ENCODE measurements at places on chromosomes 5 and 9.

- H3K27me3 ChIP-seq: peaks cover 5% of the 10 kb centered on the region
- peak overlapping the region; percentile 20 for H3K27ac ChIP-seq
- H3K36me3 ChIP-seq: no peaks in the 10 kb centered on the region
- peaks cover 18% of the 10 kb centered on the region for H3K4me1 ChIP-seq
- DNase-seq: peak; percentile 39
Measured at GRCh38 chr9:76403352-76403751, 9.1 kb upstream of the RFK start.

GRCh38 chr5:8396756-8397155 lies 527.8 kb downstream of the MTRR start:
- H3K36me3 ChIP-seq: no peaks in the 10 kb centered on the region
- no peaks in the 10 kb centered on the region for H3K27me3 ChIP-seq
- no peaks in the 10 kb centered on the region for H3K4me1 ChIP-seq

- DNase-seq: no peak
- no peaks in the 10 kb centered on the region for H3K4me1 ChIP-seq
- no peak overlapping the region for H3K27ac ChIP-seq
- H3K27me3 ChIP-seq: no peaks in the 10 kb centered on the region
Measured at GRCh38 chr5:1896602-1897376, 14.1 kb upstream of the IRX4 start.

GRCh38 chr5:37075399-37075950 lies 173.7 kb downstream of the CPLANE1 start:
- peaks cover 2% of the 10 kb centered on the region for H3K27me3 ChIP-seq
- peaks cover 16% of the 10 kb centered on the region for H3K36me3 ChIP-seq
- H3K4me3 ChIP-seq: no peak overlapping the region
- no peak overlapping the region for H3K27ac ChIP-seq
- DNase-seq: no peak
- H3K4me1 ChIP-seq: peaks cover 1% of the 10 kb centered on the region

- no peak for DNase-seq
- no peaks in the 10 kb centered on the region for H3K36me3 ChIP-seq
- H3K27ac ChIP-seq: no peak overlapping the region
- peaks cover 11% of the 10 kb centered on the region for H3K27me3 ChIP-seq
- peaks cover 4% of the 10 kb centered on the region for H3K4me1 ChIP-seq
Measured at GRCh38 chr5:77262697-77263096, 52.2 kb downstream of the PDE8B start.

- H3K27me3 ChIP-seq: no peaks in the 10 kb centered on the region
- H3K4me3 ChIP-seq: no peak overlapping the region
- H3K27ac ChIP-seq: no peak overlapping the region
- no peak for DNase-seq
Measured at GRCh38 chr5:92580814-92581213, 1000.2 kb downstream of the NR2F1-AS1 start.

DNA sequence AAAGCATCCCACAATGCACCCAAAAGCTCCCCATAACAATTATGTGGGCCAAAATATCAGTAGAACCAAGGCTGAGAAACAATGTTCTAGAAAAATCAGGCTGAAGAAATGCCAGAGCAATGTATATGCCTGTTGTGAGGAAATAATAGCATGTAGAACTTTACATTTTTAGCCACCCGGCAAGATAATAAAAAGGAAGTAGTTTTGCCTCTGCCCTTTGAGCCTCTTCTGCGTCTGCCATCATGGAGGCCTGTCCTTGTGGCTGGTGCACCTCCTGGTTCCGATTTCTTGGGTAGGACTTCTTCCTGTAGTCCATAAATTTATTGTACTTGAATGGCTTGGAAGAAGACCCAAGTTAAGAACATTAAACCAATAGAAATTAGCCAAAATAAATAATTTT lies 38.9 kb upstream of the TNFAIP8 start:
- DNase-seq: no peak
- H3K27me3 ChIP-seq: no peaks in the 10 kb centered on the region
- H3K36me3 ChIP-seq: peaks cover 51% of the 10 kb centered on the region
- no peak overlapping the region for H3K4me3 ChIP-seq
- peaks cover 85% of the 10 kb centered on the region for H3K4me1 ChIP-seq

- H3K4me1 ChIP-seq: no peaks in the 10 kb centered on the region
- H3K27ac ChIP-seq: no peak overlapping the region
- no peaks in the 10 kb centered on the region for H3K27me3 ChIP-seq
- H3K4me3 ChIP-seq: no peak overlapping the region
Measured at GRCh38 chr9:110919050-110919435, 119.2 kb downstream of the LPAR1 start.

GRCh38 chr5:128399111-128399510 lies 138.9 kb downstream of the FBN2 start:
- H3K27me3 ChIP-seq: no peaks in the 10 kb centered on the region
- no peaks in the 10 kb centered on the region for H3K4me1 ChIP-seq
- no peaks in the 10 kb centered on the region for H3K36me3 ChIP-seq
- no peak for DNase-seq
- H3K27ac ChIP-seq: no peak overlapping the region

DNA sequence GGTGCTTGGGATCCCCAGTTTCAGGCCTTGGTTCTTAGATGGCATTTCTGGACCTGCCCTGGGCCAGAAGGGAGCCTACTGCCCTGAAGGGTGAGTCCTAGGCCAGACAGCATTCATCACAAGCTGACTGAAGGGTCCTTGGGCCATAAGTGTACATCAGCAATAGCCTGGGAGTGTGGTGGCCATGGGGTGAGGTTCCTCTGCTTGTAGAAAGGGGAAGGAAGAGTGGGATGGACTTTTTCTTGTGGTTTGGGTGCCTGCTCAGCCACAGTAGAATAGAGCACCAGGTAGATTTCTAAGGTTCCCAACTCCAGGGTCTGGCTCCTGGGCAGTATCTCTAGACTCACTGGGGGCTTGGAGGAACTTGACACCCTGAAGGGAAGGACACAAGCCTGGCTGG lies 95.2 kb upstream of the PHF24 start:
- H3K4me1 ChIP-seq: no peaks in the 10 kb centered on the region
- H3K36me3 ChIP-seq: no peaks in the 10 kb centered on the region
- H3K27me3 ChIP-seq: no peaks in the 10 kb centered on the region
- H3K27ac ChIP-seq: no peak overlapping the region
- DNase-seq: no peak

- H3K4me1 ChIP-seq: no peaks in the 10 kb centered on the region
- H3K36me3 ChIP-seq: no peaks in the 10 kb centered on the region
- H3K4me3 ChIP-seq: no peak overlapping the region
- no peak overlapping the region for H3K27ac ChIP-seq
- no peak for DNase-seq
Measured at GRCh38 chr9:84490206-84490841, 149.8 kb upstream of the SLC28A3 start.

- no peaks in the 10 kb centered on the region for H3K4me1 ChIP-seq
- DNase-seq: no peak
- no peaks in the 10 kb centered on the region for H3K27me3 ChIP-seq
- no peak overlapping the region for H3K4me3 ChIP-seq
- H3K36me3 ChIP-seq: no peaks in the 10 kb centered on the region
Measured at GRCh38 chr5:152378730-152379129, 26.3 kb downstream of the NMUR2 start.

DNA sequence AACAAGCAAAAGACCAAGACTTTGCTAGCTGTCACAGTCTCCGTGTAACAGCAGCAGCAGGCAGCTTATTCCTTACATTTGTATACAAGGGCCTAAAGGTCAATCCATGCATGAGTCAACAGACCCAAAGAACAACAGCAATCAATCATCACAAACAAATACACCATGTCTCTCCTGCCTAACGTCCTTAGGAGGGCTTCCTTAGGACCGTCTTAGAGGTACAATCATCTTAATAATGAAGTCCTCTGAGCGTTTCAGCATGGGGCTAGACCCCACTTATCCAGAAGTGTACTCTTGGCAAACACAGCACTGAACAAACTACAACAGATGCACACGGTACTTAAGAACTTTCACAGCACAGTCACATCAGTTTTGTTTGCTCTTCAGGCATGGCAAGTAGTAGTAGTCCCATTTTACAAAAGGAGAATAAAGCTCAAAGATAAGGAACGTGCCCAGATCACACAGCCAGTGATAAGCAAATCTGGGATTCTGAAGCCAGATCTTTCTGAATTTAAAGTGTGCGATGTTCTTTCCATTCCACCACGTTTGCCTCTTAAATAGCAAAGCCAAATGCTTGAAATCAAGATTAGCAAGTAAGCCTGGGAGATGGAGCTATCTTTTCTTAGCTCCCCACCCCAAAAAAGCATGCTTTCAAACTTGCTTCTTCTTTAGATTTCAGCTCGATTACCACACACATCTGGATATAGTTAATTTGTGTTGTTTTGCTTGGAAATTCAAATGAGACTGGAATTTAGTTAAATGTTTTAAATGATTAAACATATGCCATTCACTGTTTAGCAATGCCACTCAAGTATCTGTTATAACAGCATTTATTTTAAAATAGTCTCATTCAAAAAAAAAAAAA lies 24.2 kb downstream of the PSMB7 start:
- no peak overlapping the region for H3K4me3 ChIP-seq
- no peak for DNase-seq
- peaks cover 17% of the 10 kb centered on the region for H3K4me1 ChIP-seq
- no peaks in the 10 kb centered on the region for H3K36me3 ChIP-seq
- H3K27me3 ChIP-seq: no peaks in the 10 kb centered on the region

DNA sequence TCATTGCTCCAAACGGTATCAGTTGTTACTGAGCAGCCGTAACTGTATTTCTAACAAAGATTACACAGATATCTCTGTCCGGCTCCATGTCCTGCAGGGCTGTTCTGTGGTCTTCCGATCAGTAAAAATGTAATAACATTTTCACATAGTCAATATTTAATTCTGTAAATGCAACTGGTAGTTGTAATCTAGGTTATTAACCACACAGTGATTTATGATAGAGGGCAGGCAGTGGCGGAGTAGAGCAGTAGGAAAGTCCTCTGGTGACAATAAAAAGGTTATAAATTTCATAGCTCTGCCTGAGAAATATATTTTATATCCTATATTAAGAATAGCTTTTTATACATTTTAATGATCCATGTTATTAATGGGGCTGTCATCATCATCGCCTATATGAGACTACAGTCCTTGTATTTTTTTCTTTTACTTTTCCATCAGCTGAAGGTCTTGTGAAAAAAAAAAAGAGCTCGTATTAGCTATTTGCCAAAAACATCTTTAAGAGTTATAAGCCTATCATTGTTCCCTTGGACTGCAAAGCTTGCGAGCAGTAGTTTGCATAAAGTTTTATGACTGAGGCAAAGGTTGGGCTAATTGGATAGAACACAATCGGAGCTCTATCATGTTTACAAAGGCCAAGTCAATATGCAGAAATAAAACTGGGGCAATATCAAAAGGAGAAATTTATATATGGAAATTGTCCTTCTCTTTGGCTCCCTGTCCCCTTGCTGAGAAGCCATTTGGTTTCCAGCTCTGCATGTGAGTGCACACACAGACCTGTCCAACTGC lies 648.0 kb downstream of the IRX1 start:
- H3K27ac ChIP-seq: no peak overlapping the region
- H3K27me3 ChIP-seq: no peaks in the 10 kb centered on the region
- no peaks in the 10 kb centered on the region for H3K36me3 ChIP-seq

- no peak for DNase-seq
- no peaks in the 10 kb centered on the region for H3K4me1 ChIP-seq
- no peak overlapping the region for H3K4me3 ChIP-seq
- H3K27ac ChIP-seq: no peak overlapping the region
Measured at GRCh38 chr9:19807182-19807892, 18.5 kb upstream of the SLC24A2 start.

DNA sequence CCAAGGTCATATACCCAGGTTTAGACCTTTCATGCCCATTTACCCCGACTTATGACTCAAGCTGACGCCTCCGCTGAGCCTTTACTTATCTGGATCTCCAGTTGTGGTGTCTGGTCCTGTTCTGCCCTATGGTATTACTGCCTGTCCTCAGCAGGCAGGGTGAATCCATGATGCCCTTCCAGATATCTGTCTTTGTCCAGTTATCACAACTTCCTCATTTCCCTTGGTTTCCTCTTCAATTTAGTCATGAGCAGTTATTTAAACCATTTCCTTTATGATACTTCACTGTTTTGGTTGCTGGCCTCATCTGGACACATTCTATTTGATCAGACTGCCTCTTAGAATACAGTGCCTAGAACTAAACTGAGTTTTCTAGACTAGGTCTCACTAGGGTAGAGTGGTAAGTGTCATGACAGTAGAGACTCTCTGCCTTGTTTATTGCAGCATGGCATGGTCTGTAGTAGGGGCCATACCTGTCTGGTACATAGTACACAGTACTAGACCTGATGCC lies 93.3 kb downstream of the MELK start:
- no peaks in the 10 kb centered on the region for H3K27me3 ChIP-seq
- H3K4me1 ChIP-seq: peaks cover 26% of the 10 kb centered on the region
- H3K27ac ChIP-seq: peak overlapping the region; percentile 38
- H3K36me3 ChIP-seq: peaks cover 48% of the 10 kb centered on the region
- no peak for DNase-seq

DNA sequence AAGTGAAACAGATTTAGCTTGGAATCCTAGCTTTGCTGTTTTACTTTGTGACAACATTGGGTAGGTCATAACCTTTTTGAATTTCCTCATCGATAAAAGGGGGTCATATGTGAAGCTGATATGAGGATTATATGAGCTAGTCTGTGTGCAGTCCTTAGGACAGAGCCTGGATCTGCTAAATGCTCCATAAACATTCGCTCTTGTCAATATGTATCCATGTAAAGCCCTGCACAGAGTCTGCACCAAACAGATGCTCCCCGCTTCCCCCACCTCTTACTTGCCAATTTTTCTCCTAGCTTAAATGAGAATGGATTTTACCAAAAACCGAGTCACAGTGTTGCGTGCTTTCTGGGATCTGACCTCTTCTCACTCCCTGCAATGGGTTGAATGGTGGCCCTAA lies 5.4 kb downstream of the ANKRD55 start:
- no peak for DNase-seq
- H3K27ac ChIP-seq: no peak overlapping the region
- H3K36me3 ChIP-seq: peaks cover 5% of the 10 kb centered on the region
- H3K4me3 ChIP-seq: no peak overlapping the region
- H3K27me3 ChIP-seq: peaks cover 28% of the 10 kb centered on the region
